ENCODE measurements at places on chromosomes 2 and 18.

DNA sequence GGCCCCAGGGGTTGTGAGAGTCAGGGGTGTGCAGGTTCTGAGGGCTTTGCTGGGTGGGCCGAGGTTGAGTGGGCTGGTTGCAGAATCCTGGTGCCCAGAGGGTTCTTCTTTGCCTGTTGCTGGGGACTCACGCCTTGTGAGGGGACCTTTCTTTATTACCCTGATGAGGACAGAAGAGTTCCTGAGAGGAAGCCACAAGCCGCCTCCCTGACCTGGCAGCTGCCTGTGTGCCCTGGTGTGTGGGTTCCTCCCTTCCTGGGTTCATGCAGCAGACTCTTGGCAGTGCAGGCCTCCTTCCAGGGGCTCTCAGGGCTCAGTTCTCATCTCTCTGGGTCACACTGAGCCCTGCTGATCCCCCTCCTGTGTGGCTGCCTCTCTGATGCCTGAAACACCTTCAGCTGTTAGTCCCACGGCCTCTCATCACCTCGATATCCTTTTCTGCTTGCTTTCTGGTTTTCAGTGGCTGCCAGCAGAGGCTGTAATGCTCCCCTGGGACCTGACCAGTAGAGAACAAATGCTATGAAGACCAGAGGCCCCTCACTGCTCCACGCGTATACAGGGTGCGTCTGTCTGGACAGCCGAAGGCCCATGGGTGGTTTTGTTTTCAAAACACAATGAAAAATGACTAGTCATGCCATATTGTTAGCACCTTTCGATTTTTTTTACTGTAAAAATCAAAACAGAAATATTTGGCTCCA, 191.3 kb downstream of the AGAP1 start:
- DNase-seq: no peak

DNA sequence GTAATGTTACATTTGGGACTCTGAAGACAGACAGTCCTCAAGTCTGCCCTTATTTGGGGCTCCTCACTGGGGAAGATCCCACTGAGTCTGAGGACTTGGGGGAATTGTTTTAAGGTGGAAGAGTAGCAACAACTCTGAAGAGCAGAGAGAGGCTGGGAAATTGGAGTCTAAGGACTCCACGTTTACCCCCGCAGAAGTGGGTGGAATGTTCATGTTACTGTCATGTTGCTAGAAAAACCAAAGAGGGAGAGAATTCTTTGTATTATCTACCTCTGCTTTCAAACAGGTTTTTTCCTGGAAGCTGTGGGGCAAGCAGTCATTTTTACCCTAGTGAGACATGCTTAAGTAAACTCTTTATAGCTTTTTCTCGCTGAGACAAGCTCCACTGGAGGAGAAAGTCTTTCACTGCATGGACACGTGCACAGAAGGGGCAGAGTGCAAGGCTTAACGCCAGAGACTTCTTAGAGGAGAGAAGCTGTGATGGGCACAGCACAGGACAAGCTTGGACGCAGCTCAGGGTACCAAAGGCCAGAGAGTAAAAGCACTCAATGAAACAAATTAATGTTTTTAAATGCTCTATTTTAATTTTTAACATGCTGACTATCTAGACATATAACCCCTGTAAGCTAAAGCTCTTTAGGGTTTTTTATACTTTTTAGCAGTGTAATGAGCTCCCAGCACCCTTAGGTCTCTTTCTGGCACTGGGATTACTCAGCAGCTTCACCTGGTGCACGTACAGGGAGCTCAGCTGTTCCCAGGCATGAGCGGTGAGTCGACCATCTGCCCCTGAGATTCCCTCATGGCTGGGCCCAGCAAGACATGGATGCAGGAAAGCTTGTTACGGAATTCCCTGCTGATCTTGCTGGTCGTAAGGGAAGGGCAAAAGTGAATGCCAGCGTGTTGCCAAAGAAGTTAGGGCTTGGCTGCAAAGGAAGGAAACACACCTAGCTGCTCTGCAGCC, 54.5 kb upstream of the BIN1 start:
- no peak for DNase-seq

DNA sequence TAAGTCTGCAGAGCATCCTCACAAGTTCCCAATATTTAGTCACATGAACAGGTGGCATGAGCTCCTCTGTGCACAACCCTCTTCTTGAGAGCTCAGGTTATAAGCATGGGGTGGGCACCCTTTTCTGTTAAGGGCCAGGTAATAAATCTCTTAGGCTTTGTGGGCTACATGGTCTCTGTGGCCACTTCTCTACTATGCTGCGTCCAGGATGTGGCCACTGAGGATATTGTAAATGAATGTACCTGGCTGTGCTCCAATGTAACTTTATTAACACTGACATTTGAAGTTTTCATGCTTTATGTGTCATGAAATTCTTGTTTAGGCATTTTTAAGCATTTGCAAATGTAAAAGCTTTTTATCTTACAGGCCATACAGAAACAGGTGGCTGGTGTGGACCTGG, 116.8 kb upstream of the ST6GAL2 start:
- no peak for DNase-seq

DNA sequence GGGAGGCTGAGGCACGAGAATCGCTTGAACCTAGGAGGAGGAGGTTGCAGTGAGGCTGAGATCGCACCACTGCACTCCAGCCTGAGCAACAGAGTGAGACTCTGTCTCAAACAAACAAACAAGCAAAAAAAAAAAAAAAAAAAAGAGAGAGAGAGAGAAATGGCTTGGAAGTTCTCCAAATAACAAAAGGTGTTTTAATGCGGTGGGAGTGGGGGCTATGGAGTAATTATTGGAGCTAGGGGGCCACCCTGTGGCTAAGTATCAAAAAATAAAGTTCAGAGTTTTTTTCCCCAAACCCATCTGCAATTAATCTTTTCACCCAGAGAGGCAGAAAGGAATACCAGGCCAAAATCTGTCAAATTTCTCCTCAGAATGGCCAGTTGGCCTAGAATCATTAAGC, 23.0 kb upstream of the CEP68 start:
- peak; percentile 13 for DNase-seq

- DNase-seq: no peak
These were observed 6.7 kb upstream of the SEC11C start for GRCh38 chr18:59132810-59133465.

DNA sequence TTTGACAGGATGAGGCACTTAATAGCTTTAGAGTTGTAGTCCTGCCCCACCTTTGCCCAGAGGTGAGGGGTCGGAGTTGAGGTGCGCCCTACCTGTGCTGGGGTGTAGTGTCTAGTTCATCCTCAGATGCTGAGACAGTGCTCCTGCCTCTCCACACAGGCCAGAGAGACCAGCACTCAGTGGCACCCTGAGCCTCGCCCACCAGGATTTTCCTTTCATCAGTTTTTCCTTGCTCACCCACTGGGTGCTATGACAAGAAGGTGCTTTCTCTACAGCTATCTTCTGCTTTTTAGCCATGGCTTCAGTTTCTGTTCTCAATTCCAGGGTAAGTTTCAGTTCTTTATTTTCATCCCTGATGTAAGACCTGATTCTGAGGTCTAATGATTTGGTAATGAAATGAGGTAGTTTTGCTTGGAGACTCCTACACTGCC, 16.8 kb upstream of the TMEM131 start:
- DNase-seq: no peak

DNA sequence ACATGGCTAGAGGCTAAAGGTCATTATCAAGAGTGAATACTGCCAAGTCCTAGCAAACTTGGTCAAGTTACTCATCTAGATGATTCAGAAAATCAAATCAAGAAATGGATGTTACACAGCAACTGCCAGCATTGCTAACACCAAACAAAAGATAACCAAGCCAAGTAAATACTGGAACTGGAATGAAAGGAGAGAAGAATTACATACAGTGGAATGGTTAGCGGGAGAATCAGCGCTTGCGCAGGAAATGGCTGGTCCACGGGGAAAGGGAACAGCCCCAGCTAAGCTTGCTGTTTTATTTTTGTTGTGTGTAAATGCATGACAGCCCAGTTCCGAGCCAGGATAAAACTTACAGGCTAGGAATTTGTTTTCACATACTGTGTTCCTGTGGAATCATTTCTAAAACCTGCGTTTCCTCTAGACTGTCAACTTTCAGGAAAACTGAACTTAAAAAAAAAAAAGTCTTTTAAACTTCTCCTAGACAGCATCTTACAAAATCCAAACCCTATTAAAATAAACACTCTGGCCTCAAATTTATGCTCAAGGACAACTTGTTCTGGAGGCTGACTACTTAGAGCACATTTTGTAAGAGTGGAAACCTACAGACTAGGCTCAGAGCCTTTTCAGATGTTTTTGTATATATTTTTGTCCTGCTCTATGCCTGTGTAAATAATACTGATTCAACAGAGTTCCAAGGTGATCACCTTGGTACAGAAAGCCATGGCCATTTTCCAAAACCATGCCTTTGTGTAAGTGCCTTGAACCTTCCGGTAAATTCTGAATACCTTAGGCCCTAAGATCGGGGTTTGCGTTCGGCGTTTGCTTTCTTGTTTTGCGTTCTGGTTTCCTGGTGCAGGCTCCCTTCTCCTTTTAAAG, 30.7 kb upstream of the TXNDC2 start:
- DNase-seq: no peak

- DNase-seq: no peak
These were observed 37.0 kb downstream of the CD8B2 start for GRCh38 chr2:106523976-106524665.

- no peak for DNase-seq
These were observed 56.8 kb upstream of the MAPRE3 start for GRCh38 chr2:26913606-26913998.

DNA sequence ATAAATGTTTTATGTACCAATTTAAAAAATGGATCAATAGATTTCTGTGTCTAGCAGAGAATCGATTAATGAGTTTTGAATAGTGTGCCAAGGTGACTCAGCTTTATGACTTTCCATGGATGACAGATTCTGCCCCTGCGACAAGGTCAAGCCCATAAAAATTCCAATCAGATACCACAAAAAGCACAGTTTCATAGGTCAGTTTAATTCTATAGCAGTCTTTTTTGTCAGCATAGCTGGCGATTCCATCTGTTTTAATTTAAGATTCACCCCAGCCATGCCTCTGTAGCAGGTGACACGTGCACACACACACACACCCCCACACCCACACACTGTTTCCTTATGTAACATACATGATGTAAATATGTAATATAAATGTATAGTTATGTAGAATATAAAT, 28.9 kb downstream of the RAB31 start:
- no peak for DNase-seq

- DNase-seq: peak; percentile 59
These were observed 104.5 kb upstream of the YWHAQ start for GRCh38 chr2:9735335-9735734.

All from CD4-positive, alpha-beta T cell treated with Interleukin-6 for 4 hours (primary cell).